ENCODE measurements at places on chromosomes 6 and 20. TPM values are rescaled to one million over a fixed set of nuclear protein-coding genes. Genes with fewer than 3 reads are reported as not detected.

- peak; percentile 65 for DNase-seq
Observed at GRCh38 chr20:34579191-34579978, 20.9 kb downstream of the MAP1LC3A start.

DNA sequence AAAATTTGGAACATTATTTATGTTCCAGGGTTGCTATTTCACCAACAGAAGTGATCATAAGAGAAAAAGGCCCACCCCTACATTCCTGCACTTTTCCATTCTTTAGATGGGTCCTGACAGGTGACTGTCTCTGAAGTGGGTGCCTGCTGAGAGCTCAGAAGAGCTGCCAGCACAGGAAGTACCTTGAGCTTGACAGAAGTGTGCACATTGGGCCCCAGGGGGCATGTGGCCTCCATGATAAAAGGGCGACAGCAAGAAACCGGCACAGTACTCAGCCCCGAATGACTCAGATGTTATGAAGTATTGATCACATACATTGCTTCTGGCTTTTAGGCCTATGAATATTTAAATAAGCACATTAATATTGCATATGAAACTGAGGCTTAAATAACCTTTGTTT is 150.4 kb downstream of the PCSK2 start:
- no peak for DNase-seq

GRCh38 chr6:50007819-50008218 is 14.0 kb downstream of the DEFB110 start:
- DNase-seq: no peak

GRCh38 chr6:155461556-155461955 is 5.9 kb upstream of the NOX3 start:
- no peak for DNase-seq

LCA5 gene
- 3.3 TPM for total RNA-seq

PLG gene
- total RNA-seq: not detected

DNA sequence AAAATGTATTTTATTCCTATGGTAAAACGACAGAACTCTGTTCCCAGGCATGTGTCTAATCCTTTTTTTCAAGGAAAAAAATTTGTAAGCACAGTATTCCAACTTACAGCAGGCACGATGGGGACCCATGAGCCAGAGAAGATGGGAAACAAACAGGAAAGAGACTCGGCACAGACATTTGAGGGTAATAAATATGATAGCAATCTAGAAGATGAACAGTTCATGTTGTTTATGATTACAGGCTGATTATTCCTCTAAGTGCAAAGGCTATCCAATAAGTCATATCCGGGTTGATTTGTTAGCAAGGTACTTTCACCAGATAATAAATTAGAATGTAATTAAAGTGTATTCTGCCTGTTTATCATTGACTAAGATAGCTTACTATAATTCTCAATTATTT is 43.2 kb downstream of the PDSS2 start:
- no peak for DNase-seq
